ENCODE measurements at places on chromosomes 16 and 17.

- DNase-seq: no peak
These were observed 15.0 kb upstream of the SLC12A3 start for GRCh38 chr16:56849690-56850680.

GRCh38 chr16:47528431-47528830 is 67.3 kb downstream of the PHKB start:
- DNase-seq: no peak

DNA sequence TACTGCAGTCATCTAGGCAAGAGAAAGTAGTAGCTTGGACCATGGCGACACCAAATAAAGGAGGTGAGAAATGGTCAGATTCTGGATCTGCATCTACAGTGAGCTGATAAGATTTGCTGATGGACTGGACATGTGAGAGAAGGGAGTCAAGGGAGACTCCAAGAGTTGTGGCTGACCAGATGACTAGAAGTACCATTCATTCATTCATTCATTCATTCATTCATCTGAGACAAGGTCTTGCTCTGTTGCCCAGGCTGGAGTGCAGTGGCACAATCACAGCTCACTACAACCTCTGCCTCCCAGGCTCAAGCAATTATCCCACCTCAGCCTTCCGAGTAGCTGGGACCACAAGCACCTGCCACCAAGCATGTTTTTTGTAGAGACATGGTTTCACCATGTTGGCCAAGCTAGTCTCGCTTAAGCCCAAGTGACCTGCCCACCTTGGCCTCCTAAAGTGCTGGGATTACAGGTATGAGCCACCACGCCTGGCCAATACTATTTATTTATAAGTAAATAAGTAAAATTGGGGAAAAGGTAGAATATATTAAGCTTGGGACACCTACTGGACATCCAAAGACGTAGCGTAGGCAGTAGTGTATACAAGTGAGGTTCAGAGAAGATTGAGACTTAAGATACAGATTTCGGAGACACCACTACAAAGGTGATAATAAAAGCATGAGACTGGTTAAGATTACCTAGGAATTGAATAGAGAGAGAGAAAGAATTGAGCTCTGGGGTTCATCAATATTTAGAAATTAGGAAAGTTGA is 15.7 kb upstream of the RNF43 start:
- no peak for DNase-seq

- no peak for DNase-seq
These were observed 8.5 kb downstream of the BFAR start for GRCh38 chr16:14641206-14641605.

GRCh38 chr17:73453090-73453489 is 141.3 kb upstream of the CDC42EP4 start:
- DNase-seq: no peak

DNA sequence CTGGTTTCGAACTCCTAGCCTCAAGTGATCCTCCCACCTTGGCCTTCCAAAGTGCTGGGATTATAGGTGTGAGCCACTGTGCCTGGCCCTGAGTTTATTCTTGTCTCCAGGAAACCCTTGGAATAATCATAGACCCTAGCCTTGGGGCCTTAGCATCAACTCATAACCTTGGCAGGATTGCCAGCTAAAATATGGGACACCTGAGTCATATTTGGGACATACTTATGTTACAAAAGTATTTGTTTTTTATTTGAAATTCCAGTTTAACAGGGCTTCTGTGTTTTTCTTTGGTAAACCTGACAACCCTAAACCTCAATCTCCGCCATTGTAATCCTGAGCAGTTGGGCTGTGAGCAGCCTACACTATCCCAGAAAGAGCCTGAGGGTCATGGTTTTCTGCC is 28.6 kb upstream of the TNS4 start:
- DNase-seq: no peak

GRCh38 chr16:86387468-86388440 is 122.6 kb upstream of the FOXF1 start:
- no peak for DNase-seq

DNA sequence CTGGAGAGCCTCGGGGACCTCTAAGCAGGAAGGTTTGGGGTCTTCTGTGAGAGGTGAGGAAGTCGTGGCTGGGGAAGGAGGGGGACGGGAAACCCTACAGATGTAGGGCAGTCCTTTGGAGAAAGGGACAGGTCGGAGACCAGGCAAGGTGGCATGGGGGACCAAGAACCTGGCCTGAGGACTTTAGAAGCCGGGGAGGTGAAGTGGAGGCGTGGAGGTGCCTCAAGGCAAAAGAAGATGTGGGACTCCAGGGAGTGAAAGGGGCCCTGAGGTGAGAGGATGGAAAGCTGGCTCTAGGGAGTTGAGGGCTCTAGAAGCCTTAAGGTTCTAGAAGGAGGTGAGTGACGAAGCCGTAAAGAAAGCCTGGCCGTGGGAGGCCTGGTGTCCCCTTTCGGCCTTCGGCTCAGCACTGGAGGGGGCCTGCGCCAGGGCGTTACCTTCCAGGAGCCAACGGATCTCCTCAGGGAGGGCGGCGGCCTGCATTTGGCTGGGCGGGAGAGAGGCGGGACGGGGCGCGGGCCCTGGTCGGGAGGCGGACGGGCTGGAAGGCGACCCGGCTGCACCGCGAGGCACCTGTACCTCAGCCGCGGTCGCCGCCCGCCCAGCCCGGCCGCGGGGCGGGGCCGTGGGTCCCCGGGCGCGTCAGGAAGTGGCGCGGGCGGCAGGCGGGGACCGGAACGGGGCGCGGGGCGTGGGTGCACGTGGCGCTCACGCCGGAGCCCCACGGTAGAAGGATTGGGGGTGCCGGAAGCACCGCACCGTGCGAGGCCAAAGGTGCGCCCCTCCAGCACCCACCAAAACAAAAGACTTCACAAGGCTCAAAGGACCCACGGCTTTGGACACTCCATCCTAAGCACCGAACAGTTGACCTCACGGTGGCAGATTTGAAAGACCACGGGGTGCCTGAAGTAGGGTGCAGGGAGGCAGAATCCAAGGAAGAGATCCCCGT is at the start of gene SKAP1:
SKAP1 (minus strand) TSS at position 577 of the 949 bp plus-strand sequence.
- peak; percentile 60 for DNase-seq

DNA sequence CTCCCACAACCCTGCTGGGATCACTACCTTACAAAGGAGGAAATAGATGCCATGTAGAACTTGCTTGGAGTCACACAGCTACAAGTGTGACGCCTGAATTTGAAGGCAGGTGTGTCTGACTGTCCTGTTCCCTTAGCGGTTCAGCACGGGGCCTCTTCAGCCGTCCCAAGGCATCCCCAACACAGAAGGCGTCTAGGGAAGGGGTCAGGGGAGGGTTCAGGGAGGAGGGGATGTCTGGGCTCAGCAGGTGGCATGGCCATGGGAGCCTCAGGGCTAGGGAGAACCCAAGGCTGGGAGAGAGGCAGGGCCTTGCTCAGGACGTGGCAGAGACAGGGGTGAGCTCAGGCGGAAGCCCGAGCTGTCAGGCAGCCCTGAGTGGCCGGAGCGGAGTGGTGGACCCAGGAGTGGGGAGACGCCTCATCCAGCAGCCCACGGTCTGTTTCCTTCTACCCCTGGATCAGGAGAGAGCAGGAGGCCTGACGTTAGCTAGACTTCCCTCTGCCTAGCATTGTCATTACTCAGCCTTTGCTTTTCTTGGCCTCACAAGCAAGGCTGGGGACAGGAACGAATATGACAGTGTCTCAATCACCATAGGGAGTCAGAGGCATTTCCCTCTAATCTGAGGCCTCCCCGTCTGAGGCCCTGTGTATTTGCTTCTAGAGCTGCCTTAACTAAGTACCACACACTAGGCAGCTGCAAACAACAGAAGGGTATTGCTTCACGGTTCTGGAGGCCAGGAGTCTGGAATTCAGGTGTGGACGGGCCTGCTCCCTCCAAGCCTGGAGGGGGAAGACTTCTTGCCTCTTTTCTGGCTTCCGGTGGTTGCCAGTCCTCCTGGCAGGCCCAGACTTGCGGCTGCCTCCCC is 31.3 kb upstream of the ANKRD40CL start:
- no peak for DNase-seq

GRCh38 chr17:78141437-78142118 is 4.6 kb upstream of the C17orf99 start:
- DNase-seq: no peak

- no peak for DNase-seq
These were observed 15.4 kb downstream of the STAT5A start for GRCh38 chr17:42303694-42304093.

DNA sequence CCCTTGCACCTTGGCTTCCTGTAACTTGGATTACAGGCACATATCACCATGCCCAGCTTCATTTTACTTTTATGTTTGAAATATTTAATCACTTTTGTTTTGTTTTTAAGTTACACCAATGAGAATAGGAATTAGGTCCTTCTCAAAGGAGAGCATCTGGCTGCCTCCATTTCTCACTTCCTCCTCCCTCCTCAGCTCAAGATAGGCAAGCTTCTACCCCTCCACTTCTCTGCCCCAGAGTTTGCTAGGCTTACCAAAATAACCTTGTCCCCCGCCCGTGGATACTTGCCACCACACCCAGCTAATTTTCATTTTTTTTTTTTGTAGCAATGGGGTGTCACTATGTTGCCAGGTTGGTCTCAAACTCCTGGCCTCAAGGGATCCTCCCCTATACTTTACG is 17.9 kb downstream of the GABARAPL2 start:
- no peak for DNase-seq

GRCh38 chr17:50352072-50352692 is 6.3 kb downstream of the XYLT2 start:
- no peak for DNase-seq

- DNase-seq: no peak
These were observed 7.3 kb upstream of the TRPV2 start for GRCh38 chr17:16407911-16408588.

- DNase-seq: peak; percentile 28
These were observed 45.4 kb downstream of the STH start for GRCh38 chr17:46044286-46044928.

DNA sequence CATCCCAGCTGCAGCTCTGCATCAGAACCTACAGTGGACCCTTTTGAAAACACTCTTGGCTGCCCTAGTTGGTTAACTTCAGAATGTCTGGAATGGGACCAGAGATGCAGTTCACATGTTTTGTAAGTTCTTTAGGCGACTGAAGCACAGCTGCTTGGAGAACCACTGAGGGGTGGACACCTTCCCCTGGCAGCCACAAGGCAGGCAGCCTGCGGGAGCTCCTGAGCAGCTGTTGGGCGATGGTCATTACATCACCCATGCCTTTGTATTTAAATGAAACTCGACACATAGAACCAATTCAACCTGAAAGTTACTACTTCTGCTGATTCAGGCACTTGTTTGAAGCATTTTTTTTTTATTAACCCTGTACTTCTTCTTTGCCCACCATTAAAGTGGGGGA is 151.5 kb downstream of the LGALS9B start:
- no peak for DNase-seq

DNA sequence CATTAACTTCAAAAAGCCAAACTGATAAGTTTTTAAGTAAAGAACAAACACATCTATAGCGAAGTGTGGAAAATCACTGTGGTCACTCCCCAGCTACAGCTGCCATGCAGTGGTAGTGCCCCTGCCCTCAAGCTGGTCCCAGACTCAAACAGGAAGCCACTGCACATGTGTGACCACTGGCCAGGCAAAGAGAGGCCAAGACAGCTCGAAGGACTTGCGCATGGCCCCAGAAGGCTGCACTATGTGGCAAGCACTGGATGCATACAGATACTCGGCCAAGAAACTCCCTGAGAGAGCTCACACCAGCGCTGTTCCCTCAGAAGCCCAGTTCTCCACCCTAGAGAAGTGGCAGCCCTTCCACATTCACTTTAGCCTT is 82.4 kb downstream of the ANKRD11 start:
- DNase-seq: no peak

All from CD8-positive, alpha-beta memory T cell (primary cell).